Stimulated activated CD8-positive, alpha-beta memory T cell treated with anti-CD3 and anti-CD28 coated beads, Interleukin-7, amount 100 ng/mL, for 1 hour (primary cell): ENCODE measurements at places on chromosomes 7 and 10.

DNA sequence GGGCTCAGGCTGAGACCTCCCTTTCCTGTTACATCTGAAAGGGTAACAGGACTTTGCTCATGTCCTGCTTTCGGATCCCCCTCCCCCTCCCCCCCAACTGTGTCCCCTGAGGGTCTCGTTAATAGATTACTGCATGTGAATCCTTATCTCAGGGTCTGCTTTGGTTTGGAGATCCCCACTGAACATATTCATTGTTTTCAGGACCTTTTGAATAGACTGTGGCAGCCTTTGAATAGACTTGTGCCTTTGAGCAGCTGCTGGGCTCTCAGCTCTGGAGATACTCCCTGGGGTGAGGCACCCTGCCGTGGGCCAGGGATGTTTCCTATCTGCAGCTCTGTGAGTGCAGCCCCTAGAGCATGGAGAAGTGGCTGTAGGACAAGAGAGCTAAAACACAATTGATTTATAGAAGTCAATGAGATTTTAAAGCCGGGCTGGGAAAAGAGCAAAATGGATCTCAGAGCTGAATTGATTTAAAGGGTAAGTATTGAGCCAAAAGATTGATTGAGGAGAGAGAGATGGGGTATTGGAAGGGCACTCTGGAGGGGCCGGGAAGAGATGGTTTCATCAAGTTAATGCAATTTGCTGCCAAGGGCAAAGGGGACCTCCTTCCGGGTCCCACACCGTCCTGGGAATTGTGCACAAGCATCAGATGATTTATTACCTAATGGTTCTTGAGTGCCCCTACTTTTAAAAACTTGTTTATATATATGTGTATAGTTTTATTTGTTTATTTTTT is 9.9 kb downstream of the ARHGAP22 start:
- DNase-seq, result no peak

DNA sequence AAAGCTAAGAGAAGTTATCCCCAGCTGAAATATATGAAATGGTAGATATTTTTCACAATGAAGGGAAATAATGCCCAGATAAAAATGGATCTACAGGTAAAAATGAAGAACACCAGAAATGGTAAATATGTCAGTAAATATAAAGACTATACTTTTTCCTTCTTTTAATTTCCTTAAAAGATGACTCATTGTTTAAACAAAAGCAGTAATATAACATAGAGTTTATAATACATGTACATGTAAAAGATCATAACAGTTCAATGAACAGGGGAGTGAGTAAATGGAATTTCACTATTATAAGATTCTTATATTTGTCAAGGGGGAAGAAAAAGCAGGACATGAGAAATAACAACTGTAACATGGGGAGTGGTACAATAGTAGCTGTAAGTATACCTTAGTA is 7.4 kb downstream of the POT1 start:
- no peak for DNase-seq

- DNase-seq, result no peak
These were observed 16.9 kb upstream of the TMEM248 start for GRCh38 chr7:66904063-66904593.

GRCh38 chr7:18444826-18445225 is 50.7 kb upstream of the HDAC9 start:
- DNase-seq, result no peak

GRCh38 chr10:8962249-8962648 is 907.8 kb downstream of the GATA3 start:
- DNase-seq, result no peak

- DNase-seq, result no peak
These were observed 145.0 kb downstream of the ELFN1 start for GRCh38 chr7:1815051-1815481.

DNA sequence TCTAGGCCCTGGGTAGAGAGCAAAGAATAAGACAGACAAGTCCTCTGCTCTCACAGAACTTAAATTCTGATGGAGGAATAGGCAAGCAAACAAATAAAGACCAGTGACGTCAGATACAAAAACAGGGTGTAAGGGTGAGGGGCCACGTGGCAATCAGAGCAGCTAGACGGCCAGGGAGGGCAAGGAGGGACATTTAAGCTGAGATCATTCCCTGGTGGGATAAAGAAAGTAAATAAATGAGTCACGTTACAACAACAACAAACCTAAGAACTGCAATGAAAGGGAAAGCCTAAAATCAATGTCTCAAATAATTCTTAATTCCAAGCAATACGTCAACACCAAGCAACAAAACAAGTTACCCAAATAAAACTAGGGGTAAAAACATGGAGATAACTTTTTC is 21.8 kb downstream of the STN1 start:
- DNase-seq, result no peak

GRCh38 chr7:16066805-16067459 is 354.4 kb downstream of the CRPPA start:
- DNase-seq, result no peak

DNA sequence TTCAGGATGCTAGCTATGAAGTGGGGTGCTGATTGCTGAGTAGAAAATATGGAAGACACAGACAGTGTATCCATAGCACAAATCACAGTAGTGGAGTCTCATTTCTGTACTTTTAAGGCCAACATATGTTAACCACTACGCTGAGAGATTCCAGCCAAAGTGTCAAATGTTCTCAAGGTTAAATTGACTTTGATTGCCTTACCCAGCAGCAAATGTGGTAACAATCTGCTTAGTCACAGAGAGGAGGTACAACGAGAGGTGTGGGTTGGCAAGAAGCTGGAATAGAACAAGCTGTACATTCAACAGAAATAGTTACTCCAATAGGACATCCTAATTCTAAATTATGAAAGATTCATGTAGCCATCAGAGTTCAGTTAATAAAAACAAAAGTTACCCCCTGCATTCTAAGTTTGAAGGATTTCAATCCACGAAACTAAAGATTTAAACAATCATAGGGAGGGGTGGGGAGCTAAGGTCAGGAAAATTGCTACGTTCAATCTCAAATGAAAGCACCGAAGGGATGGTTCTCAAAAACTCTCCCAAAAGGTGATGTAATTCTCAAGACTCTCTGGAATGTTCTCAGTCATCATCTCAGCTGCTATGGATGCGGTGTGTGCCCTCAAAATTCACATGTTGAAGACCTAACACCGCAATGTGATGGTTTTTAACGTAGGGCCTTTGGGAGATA is 137.0 kb downstream of the ETV1 start:
- no peak for DNase-seq
